MM.1S (cell line): ENCODE measurements at places on chromosomes 3 and 15.

DNA sequence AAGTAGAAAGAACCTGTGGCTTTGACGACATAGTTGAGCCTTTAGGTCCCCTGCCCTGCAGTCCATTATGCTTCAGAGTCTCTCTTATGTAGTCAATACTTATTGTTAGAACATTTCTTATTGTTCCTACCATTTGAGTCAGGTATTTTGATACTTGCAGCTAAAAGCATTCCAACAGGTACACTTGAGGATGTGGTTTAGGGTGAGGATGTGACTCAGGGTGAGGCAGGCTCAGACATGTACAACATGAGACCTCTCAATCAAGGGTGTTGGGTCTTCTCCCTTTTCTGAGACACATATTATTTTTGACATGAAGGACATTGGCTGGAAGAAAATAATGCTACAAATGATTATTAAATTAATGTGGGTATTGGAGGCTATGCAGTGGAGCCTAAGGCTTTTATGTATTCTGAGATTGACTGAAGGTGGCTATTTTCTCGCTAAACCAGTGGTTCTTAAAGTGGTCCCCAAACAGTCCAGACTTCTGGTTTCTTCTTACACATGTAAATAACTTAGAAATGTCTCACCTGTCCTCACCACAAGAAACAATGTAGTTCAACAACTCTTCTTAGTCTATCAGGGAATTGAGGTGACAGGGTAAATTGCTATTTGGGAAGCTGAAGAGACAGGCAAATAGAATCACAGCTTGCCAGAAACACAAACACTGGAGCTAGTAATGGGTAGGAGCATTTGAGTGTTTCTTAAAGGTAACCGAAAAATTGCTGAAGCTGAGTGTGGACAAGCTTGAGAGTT lies 135.5 kb upstream of the ZPLD1 start:
- no peak for DNase-seq

- no peak for DNase-seq
Measured at GRCh38 chr15:88835119-88835518, 31.9 kb downstream of the ACAN start.

DNA sequence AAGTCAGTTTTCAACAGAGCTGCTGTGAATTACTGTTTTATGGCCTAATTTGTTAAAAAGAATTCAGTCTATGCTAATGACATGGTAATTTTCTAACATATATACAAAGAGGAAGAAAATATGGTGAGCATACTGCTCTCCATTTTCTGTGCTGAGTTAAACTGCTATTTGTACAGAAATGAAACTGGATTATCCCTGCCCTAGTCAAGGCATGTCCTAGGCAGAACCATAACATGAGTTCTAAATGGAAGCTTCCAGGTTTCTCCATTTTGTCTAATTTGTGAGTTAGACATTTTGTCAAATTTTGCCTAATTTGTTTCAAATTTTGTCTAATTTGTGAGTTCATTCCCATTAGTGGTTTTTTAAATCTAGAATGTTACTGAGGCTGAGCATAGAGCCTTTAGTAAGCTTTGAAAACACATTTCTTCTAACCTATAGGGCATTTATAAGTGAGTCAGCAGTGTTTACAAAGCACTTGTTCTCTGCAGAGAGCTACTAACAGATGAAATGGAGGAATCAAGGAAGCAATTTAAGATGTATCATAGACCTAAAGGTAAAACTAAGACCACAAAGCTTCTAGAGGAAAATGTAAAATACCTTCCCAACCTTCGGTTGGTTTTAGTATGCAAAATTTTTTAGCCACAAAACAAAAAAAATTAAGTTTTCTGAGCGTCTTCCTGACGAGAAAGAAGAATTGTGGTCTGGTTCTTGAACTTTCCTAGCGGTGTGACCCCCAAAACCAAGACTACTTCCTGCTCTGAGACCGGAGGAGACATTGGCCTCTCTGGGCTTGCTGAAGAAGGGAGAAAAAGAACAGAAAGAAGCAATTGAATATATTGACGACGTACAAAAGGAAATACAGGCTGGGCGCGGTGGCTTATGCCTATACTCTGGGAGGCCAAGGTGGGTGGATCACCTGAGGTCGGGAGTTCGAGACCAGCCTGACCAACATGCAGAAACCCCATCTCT lies 9.8 kb downstream of the P2RY14 start:
- no peak for DNase-seq

DNA sequence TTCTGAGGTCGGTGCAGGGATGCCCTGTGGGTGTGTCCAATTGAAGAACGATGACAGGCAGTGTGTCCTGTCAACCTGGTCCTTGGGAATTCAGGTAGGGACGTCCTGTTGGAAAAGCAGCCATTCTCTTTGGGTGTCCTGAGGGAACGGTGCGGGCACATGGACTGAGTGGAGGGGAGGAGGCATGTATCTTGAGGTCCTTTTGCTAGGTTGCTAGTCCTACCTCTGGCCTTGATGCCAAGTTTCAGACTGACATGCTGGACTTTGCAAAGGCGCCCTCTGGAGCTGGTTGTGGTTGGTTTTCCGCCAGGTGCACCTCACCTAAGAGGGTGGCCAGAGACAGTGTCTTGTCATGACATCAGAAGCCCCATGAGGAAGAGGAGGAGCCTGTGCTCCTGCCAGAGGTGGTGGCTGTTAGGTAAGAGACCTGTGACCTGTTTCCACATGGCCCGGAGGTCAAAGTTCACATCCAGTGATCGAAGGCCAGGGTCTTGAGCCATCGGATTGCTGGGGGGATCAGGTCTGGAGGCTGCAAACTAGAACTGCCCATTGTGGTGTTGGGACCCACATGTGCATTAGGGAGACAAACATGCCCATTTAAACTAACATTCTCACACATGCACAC lies 106.3 kb downstream of the SNRPN start:
- no peak for DNase-seq

DNA sequence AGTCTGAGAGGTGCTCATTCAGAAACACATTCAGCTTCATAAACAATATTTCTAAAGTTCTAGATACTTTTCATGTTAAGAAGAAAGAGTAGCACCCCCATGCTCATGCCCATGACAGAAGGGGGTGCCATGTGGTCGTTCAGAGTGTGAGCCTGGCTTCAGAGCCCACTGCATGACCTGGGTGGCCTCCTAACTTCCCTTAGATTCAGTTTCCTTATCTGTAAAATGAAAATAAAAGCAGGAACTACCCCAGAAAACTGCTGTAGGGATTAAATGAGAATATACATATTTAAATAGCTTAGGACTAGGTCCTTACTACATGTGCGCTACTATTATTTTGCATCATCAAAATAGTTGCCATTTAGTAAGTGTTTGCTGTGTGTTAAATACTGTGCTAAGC lies 69.2 kb downstream of the ABHD5 start:
- no peak for DNase-seq

- DNase-seq: no peak
Measured at GRCh38 chr3:142934128-142934886, 29.2 kb downstream of the PAQR9 start.

- no peak for DNase-seq
Measured at GRCh38 chr3:124860599-124860998, 26.6 kb downstream of the ITGB5 start.
